ENCODE measurements at places on chromosomes 12 and 14. TPM values are rescaled to one million over a fixed set of nuclear protein-coding genes. Genes with fewer than 3 reads are reported as not detected.

DNA sequence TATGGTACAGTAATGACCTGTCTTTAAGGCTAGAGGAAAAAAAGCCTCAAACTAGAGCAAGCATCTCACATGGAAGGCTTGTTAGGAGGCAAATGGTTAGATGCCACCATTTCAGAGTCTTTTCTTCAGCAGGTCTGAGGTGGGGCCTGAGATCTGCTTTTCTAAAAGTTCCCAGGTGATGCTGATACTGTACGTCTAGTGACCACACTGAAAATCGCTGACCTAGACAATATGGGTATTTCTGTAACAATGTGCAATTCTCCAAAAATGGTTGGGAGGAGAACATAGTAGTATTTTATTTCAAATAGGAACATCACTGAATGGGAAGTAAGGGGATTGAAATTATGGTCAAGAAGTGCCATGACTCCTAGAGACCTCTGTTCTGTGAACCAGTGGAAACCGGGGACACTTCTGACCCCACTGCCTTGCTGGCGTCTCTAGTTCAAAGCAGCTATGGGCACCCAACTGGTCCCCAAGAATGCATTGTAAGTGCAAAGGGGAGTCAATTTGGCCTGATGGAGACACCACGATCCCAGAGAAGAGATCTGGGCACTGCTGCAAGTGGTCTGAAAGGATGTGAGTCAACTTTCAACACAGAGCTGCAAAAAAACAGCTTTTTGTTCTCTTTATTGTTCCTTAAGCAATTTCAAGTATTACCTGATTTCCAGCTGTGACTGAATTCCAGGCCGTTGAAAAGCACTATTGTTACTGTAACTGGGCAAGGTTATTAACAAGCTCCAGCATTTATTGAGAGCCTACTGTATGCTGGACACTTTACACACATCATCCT lies 54.4 kb upstream of the PLEKHG7 start:
- peak; percentile 9 for DNase-seq

DNA sequence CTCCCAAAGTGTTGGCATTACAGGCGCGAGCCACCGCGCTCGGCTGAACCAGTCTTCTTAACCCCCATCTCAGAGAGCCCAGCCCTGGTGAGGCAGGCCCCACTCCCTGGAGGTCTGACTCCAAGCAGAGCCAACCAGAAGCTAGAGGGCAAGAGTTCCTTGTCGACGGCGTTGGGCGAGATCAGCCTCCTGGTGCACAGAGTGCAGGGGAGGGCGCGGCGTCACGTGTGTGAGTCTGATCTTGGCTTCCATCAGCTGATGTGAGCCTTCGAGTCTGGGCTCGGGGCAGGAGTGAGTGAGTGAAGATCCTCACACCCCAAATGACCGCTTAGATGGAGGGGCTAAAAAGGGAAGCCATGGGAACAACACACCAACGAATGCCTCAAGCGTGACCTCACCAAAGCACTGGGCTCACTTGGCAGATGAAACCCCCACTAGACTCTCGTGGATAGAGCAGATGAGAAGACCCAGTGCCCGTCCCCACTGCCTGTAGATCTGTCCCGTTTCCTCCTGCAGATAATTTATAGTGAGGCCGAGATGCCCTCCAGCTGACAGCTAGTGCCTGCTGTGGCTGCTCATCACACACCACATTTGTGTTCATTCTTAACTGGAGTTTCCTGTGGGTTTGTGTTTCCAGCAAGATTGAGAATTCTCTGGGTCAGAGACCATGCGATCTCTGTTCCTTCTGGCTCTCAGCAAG lies 28.6 kb upstream of the ADGRD1 start:
- no peak for DNase-seq

Gene CEBPE
- total RNA-seq: not detected

Gene C1S
- total RNA-seq: 15.3 TPM

Gene CLEC6A
- total RNA-seq: not detected

GRCh38 chr12:107091381-107091780 lies 2.0 kb downstream of the CRY1 start:
- peak; percentile 41 for DNase-seq

GRCh38 chr12:19411234-19412204 lies 27.8 kb upstream of the AEBP2 start:
- DNase-seq: no peak

- DNase-seq: no peak
Observed at GRCh38 chr12:93279565-93280412, 97.9 kb upstream of the NUDT4 start.

Gene SERPINA1
- total RNA-seq: 0.78 TPM

DNA sequence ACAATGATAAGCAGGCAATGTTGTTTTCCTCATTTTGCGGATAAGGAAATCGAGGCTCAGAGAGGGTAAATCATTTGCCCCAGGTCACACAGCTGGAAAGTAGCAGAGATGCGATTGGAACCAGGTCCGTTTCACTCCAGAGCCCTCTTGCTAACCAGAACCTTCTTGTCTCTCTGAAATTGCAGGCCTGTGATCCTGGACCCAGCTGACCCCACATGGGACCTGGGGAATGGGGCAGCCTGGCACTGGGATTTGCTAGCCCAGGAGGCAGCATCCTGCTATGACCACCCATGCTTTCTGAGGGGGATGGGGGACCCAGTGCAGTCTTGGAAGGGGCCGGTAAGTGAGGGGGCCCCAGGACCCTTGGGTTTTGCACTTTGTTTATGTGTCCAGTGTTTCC lies 9.5 kb downstream of the OAS3 start:
- DNase-seq: no peak

Gene TAS2R50
- 0.24 TPM for total RNA-seq

Gene GLIPR1L2
- total RNA-seq: 0.36 TPM

DNA sequence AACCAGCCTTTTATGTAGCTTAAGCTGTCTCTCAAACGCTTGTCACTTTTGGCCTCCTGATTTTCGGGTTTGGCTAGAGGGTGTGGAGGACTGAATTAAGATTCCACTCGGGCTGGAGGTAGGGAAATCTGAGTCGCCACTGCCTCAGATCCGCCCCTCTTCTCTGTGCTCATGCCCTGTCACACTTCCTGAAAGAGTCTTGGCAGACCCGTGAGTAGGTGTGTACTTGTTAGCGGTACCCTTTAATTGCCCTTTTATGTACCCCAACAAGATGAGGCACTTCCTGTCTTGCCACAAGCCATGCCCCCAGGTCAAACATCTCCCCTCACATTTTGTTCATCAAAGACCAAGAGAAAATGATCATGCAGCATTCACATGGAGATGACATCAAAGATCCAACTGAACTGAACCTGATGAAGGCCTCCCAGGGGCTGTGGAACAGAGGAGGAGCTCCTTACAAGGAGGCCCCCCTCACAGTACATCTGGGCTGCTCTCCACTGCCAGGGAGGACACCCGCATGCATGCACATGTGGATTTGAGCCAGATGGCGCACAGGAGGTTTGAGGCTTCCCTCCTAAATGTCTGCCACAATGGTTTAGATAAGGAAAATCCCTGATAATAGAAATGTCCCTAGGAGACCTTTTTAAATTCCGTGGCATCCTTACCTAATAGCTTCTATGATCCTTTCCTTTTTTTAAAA lies 86.5 kb upstream of the CDKN3 start:
- DNase-seq: peak; percentile 34

Gene CRACR2A
- total RNA-seq: 12.4 TPM

GRCh38 chr12:52878507-52879393 lies 26.1 kb downstream of the KRT8 start:
- DNase-seq: no peak

GRCh38 chr12:65881965-65882413 lies 57.7 kb downstream of the HMGA2 start:
- DNase-seq: no peak

DNA sequence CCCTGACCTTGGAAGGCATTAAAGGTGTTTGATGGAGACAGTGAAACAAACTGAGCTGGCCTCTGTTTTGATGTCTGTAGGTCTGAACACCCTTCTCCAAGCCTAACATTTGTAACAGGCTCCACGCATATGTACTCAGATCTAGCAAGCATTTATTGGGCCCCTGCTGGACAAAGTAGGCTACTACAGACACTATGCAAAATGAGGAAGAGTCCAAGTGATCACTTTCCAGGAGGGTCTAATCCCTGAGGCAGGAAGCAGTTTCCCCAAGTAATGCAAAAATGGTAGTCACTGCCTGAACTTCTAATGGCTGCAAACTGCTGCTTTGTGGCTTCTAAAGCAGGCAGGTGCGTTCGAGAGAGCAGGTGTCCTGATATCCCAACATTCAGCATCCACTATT lies 405.8 kb downstream of the MED13L start:
- peak; percentile 29 for DNase-seq

DNA sequence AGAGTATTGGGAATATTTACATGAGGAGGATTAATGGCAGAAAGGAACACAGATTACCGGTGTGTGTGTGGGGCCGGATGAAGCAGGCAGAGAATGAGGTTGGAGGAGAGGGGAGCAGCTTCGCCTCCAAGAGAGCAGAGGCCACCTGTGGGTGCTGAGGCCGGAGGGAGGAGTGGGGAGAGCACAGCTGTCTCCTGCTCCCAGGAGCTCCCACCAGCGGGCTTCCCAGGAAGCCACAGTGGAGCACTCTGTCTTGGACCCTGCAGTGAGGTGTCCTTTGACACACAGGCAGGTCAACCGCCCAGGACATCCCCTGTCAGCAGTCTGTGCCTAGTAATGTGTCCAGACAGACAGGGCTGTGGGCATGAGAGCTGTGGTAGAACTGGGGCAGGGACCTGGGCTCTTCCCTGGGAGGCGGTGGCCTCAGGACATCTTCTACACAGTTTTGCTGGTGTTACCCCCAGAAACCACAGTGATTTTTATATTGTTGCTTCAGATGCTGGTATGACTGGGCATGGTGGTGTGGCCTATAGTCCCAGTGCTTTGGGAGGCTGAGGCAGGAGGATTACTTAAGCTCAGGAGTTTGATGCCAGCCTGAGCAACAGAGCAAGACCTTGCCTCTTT lies 18.5 kb upstream of the AMN start:
- no peak for DNase-seq

GRCh38 chr12:92107094-92107493 lies 38.6 kb downstream of the BTG1 start:
- DNase-seq: no peak

Gene SLC39A5
- 0.36 TPM for total RNA-seq

DNA sequence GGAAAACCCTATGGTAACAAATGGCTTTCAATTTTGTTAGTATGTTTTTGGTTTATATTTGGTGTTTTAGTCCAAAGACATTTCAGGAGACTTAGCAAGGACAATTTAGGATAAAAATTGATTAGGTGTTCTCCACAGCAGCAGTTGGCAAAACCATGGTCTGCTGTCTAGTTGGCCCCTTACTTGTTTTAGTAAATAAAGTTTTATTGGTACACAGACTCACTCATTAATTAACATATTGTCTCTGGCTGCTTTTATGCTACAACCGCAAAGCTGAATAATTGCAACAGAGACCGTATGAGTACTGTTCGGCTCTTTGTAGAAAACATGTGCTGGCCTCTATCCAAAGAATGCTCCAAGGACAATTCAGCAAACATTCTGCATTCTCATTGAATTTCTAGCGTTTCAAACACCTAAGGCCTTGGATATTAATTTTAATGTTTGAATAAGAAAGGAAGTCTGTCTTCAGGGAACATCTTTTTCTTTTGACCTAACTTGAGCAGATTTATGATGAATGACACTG lies 77.7 kb downstream of the CCDC92 start:
- no peak for DNase-seq

GRCh38 chr14:27608377-27608776 lies 1010.5 kb upstream of the NOVA1 start:
- DNase-seq: no peak

Gene KIAA0586
- total RNA-seq: 37.8 TPM

- no peak for DNase-seq
Observed at GRCh38 chr14:69153152-69153872, 393 bp upstream of the DCAF5 start.

- DNase-seq: no peak
Observed at GRCh38 chr12:58765076-58765475, 155.2 kb downstream of the LRIG3 start.

- DNase-seq: no peak
Observed at GRCh38 chr12:59812716-59813115, 216.9 kb downstream of the SLC16A7 start.

DNA sequence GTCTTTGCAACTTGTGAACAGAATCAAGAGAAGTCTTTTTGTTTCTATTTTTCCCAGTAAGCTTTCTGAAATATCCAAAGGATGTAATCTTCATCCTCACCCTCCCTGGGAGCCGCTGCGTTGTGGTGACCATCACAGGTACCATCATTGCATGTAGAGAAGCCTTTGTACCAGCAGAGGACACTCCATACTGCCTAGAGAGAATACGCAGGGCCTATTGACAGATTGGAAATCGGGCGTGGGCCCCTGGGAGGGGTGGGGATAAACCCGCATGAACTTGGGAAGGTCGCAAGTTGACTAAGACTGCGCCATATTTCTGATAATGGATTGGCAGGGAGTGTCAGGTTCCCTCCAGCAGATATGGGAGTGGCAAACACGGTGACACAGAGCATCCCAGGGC lies 12.7 kb downstream of the KRT1 start:
- DNase-seq: no peak

GRCh38 chr12:50221228-50222008 lies 54.2 kb upstream of the CERS5 start:
- DNase-seq: peak; percentile 89

Gene GPRC5D
- not detected for total RNA-seq

- DNase-seq: peak; percentile 29
Observed at GRCh38 chr14:58826845-58827686, 189.3 kb downstream of the DACT1 start.

Gene IQSEC3
- total RNA-seq: not detected

GRCh38 chr12:55719371-55719770 lies 822 bp upstream of the RDH5 start:
- no peak for DNase-seq

Gene SERPINA9
- not detected for total RNA-seq

Gene TTC7B
- total RNA-seq: 22.1 TPM

- no peak for DNase-seq
Observed at GRCh38 chr14:33740531-33740930, 210.3 kb downstream of the EGLN3 start.

Gene TROAP
- total RNA-seq: 59.5 TPM

DNA sequence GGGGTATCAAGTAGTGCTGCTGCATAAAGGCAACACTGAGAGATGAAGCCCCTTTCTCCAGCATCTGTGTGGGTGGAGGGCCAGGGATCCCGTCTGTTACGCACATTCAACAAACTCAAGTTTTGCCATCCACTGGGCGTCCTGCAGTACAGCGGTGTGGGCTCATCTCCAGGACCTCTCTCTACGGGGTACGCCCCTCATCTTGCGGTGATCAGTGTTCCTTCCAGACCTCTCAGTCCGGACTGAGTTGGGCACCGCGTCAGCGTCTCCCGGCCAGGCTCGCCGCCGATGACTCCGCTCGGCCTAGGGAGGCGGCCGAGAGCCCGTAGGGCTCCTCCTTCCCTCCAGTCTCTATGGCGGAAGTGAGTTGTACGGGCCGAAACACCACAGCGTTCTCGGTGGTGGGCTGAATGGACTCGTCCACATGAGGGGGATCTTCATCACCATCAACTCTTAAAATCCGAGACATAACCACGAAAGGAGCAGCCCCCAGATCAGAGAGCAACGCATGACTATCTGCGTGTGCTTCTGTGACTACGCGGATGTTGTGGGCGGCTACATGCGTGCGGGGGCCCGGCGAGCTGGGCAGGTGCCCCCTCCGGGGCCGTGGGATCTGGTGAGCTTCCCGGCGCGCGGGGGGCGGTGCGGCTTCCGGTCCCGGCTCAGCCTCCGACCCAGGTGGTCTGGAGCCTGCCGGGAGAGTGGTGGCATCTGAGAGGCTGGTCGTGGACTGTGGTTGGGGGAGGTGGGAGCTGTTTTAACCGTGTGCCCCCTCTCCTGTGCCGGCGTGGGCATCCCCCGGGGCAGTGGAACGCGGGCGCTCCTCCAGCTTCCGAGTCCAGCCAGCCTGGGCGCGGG lies at the start of gene ATG101:
TSS of gene ATG101 (plus strand) at position 652 of the 858 bp plus-strand sequence. CDS start 3,673 bp downstream, outside the sequence.
- DNase-seq: peak; percentile 93

- no peak for DNase-seq
Observed at GRCh38 chr12:116310082-116310481, 32.6 kb upstream of the MED13L start.

All from RPMI7951 (cell line).